ENCODE measurements at places on chromosomes 6 and 20. TPM values are rescaled to one million over a fixed set of nuclear protein-coding genes. Genes with fewer than 3 reads are reported as not detected.

- DNase-seq: no peak
Observed at GRCh38 chr6:6006428-6007365, at the start of gene NRN1. TSS of gene NRN1 (minus strand) at chr6:6006925. CDS start at chr6:6006749, 176 bp downstream.

GRCh38 chr20:1478566-1478965 is 11.9 kb upstream of the NSFL1C start:
- DNase-seq: no peak

DNA sequence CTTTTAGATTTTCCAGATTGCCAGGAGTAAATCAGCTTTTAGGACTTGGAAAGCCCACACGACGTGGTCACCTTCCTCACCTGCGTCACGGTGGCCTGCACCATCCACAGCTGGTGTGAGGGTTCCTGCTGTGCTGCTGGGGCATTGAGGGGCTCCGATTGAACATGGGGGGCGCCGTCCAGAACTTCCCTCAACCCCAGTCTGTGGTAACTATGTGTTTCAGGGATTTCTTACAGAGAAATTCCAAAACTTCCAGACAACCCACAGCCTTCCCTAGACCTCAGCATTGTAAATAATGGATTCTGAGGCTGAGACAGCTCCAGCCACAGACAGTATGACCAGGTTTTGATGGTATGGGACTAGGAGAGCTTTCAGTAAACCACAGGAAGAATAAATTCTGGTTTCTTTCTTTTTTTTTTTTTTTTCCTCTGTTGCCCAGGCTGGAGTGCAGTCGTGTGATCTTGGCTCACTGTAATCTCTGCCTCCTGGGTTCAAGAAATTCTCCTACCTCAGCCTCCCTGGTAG is 46.7 kb upstream of the IRF4 start:
- DNase-seq: peak; percentile 69

Gene HLA-DQB2
- 1.0 TPM for total RNA-seq

Gene ERMARD
- 26.4 TPM for total RNA-seq

Gene CPXM1
- 0.44 TPM for total RNA-seq

Gene NMBR
- total RNA-seq: not detected

Gene ANKRD66
- not detected for total RNA-seq
